ENCODE measurements at places on chromosomes 5 and 9.

- no peak for DNase-seq
Measured at GRCh38 chr9:106677830-106678229, 185.1 kb upstream of the ZNF462 start.

DNA sequence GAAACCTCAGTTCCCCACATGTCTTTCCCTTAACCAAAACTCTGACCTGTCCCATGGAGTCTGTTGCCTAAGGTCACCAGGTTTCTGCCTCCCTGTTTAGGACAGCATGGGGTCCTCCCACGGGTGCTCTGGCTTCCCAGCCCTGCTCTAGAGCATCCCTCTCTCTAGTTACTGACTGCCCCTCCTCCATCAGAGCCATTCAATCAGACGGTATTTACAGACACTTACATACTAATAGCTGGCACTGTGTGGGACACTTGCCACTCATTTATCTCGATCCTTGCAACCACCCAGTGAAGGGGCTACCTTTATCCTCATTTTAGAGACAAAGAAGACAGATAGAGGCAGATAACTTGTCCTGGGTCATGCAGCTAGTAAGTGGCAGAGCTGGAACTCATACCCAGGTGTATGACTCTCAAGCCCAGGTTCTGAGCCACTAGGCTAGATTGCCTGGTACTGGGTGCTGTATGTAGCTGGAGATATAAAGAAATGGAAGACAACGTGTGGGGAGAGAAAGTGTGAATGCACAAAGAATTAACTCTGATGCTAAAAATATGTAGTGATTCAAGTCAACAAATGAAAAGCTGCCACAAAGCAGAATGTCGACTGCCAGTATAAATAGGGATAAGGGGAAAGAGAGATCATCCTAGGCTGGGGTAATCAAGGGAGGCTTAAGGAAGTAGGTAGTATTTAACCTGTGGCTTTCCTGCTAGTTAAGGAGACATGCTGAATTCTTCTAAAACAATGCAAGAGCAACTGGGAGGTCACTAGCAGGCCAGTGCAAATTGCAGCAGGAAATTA, 52.5 kb upstream of the PDE8B start:
- DNase-seq, result no peak

GRCh38 chr5:151679421-151680155, 7.1 kb downstream of the SPARC start:
- DNase-seq, result no peak

- DNase-seq, result no peak
Measured at GRCh38 chr5:78509884-78510769, 138.4 kb downstream of the LHFPL2 start.

GRCh38 chr5:4098226-4098625, 502.6 kb downstream of the IRX1 start:
- no peak for DNase-seq

- DNase-seq, result no peak
Measured at GRCh38 chr5:74402553-74402952, 238.0 kb downstream of the ENC1 start.

DNA sequence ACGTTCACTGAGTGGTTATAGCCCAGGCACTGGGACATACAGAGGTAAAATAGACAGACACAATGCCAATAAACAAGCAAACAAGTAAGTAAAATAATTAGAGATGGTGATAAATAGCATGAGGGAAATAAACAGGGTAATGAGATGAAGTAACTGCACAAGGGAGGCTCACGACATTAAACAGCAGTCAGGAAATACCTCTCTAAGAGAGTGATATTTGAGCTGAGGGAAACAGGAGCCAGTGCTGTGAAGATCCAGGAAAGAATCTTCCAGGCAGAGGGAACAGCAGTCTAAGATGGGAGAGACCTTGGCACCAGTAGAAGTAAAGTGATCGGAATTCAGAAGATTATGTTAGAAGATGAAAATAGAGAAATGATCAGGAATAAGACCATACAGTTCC, 279.4 kb downstream of the HINT1 start:
- no peak for DNase-seq

DNA sequence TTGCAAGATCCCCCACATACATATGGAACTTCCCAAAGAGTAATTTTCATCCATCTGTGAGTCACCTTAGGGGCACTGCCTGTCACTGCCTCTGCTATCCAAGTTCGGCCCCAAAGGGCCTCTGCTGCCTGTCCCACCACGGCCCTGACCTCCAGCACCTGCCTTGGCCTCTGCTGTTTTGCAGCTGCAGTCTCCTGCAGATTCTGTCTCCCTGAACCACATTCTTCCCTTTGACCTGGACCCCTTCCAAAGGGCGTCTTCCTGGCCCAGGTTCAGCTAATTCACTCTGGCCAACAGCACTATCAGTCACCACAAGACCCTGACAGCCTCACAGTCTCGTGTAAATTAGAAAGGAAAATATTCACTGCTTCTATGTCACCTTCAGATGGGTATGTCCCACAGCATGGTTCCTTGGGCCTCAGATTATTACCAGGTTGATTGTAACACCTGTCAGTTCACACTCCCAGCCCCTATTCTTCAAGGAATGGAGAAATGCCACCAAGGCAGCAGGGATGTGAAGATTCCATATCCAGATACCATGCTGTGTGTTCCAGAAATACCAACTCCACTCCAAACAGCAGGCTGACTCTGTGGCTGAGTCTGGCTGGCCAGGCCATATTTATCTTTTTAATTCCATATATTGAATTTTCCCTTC, 479.3 kb downstream of the ARHGEF28 start:
- DNase-seq, result no peak

- DNase-seq, result no peak
Measured at GRCh38 chr5:126741361-126741760, 35.6 kb upstream of the LMNB1 start.

- DNase-seq, result no peak
Measured at GRCh38 chr5:72459913-72460312, 47.3 kb downstream of the ZNF366 start.

- no peak for DNase-seq
Measured at GRCh38 chr5:75510417-75510835, 1.0 kb downstream of the CERT1 start.

DNA sequence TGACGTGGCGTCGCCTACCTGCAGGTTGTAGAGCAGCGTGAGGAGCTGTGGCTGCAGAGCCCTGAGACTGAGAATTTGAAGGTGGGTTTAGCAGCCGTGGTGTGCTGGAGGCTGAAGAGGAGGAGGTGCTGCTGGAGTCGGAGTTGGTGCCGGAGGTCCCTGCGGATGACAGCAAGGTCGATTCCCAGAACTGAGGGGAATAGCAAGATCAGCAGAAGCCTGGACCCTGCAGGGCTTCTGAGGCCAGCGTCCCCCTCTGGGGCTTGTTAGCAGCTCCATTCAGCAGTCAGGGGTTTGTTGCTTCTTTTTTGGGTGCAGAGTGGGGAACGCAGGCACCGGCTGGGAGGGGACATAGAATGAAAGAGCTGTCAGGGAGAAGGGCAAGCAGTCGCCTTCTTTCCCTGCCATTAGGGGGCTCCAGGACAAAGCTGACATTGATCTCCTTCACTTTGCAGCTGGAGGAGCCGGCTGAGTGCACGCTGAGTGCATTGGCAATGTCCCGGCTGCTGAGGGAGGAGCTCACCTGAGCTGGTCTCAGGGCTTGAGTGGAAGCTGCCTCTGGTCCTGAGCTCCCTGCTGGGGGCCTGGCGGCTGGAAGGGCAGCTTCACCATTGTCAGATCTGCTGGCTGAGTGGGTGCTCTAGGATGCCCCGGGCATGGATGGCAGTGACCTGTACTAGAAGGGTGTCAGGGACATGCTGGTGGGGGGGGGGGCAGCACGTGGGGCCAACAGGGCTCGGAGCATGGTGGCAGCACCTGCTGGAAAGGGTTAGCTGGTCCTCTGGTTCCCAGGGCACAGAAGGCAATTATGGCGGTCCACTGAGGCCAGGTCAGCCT, 20.8 kb downstream of the OBP2B start:
- no peak for DNase-seq

DNA sequence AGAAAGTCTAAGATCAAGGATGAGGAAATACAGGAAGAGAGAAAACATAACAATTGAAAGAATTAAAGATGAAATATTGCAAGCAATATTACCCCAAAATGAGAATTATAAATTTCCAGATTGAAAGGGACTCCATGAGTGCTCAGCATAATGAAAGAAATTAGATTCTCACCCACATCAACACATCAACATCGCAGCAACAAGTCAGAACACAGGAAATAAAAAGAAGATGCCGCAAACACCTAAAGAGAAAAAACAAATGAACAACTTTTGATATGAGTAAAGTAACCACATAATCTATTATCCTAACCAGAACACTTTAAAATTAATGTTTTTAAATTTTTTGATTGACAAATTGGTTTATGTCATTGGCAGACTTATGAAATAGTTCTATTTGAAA, 318.3 kb upstream of the PTGER4 start:
- no peak for DNase-seq

- no peak for DNase-seq
Measured at GRCh38 chr5:154721481-154722058, 33.6 kb upstream of the LARP1 start.

DNA sequence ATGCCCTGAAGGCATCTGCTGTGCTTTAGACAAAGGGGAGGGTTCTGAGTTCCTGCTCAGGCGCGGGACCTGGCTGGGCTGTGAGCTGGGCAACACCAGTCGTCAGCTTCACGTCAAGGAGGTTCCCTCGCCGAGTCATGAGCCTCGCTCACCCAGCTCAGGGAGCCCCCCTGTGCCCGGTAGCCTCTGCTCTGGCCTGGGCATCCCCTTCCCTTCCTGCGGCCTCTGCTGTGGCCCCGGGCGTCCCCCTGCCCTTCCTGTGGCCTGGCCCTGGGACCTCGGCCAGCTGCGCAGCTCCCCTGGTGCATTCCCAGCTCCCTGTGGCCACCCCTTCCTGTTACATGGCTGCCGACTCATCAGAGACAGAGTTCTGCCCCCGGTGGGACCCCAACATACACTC, 29.8 kb downstream of the TERT start:
- no peak for DNase-seq

- DNase-seq, result peak; percentile 16
Measured at GRCh38 chr5:112174959-112175594, 244.0 kb downstream of the EPB41L4A start.

DNA sequence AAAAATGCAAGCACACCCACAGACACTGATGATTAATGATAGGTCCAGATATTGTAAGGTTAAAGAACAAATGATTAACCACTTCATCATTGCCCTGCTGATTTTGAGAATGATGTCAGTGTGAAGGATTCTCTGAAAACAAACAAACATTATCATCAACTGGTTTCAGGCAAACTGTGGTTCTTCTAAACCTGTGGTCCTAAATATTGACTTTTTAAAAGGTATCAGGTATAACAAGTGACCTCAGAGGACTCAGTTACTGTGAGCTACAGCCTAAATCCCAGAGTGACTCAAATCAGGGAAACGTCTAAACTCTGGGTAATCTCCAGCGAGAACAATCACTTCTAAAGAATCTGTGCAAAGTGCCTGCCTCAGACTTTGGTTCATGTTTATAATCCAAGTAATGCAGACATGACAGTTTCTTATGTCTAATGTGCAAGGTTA, 172.3 kb upstream of the CDH6 start:
- no peak for DNase-seq

DNA sequence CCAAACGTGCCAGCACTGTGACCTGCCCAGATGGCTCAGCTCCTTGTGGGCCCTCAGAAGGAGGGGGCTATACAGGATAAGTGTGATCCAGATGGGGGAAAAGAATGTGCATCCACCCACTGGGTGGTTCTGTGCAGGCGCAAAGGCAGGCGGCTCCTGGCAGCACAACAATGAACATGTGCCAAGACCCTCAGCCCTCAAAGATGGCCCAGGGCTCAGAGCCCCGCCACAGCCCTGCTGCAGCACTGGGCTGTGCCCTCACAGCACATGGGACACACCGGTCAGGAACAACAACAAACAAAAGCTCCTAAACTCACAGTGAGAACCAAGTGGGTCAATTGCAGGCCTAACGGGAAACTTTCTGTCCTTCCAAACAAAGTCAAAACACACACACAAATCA, 4.7 kb downstream of the SEMA4D start:
- no peak for DNase-seq

- no peak for DNase-seq
Measured at GRCh38 chr9:79481846-79482477, 89.8 kb upstream of the TLE4 start.

DNA sequence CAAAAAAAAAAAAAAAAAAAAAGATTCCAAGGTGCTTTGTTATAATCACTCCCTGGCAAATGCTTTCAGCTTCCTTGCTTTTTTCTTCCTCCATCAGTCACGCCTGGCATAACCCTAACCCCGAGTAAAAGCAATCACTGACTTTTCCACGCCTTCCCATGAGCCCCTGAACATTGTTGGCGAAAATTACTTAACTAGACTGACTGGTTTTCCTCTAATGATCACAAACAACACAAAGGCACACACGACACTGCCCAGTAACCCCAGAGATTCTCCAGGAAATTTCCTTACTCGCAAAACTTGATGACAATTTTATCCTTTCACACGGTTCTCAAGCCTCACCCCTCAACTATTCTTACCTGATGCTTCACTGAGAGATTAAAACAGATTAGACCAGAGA, 11.4 kb upstream of the PTGR1 start:
- no peak for DNase-seq

DNA sequence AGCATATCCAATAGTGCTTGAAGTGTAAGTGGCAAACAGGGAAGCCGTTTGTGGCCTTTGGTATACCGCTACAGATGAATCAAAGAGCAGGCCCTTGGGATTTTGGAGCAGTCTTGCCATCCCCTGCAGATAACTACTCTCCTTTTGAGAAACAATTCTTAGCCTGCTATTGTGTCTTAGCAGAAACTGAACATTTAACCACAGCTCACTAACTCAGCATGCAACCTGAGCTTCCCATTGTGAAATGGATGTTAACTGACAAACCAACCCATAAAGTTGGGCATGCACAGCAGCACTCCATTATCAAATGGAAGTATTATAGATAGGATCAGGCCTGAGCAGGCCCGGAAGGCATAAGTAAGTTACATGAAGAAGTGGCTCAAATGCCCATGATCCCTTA, 315.3 kb upstream of the PTGER4 start:
- no peak for DNase-seq

DNA sequence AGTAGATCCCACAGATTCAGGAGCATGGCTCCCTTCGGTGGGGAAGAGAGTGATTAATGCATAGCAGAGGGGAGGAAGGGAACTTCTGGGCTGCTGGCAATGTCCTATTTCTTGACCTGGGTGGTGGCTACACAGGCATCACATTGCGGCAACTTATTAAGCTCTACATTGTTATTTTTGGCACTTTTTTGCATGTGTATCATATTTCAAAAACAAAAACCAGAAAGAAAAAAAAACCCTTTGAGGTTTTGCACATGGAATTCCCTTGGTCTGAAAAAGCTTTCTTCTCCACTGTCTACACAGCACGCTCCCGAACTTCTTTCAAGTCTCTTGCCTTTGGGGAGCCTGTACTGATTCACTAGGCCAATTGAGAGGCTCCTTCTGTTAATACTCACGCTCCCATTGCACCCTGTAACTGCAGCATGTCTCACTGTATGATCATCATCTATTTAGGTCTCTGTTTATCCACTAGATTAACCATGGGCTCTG, 25.1 kb downstream of the CEMIP2 start:
- no peak for DNase-seq

- peak; percentile 88 for DNase-seq
Measured at GRCh38 chr5:172733131-172733973, 37.6 kb downstream of the DUSP1 start.

GRCh38 chr5:171868236-171868635, 82.6 kb downstream of the SMIM23 start:
- DNase-seq, result no peak
